Muscle of arm (tissue), 14 donors: ENCODE measurements at places on chromosomes 7 and 10.
A peak's percentile ranks its signal among the peaks of the same experiment; 100 is the strongest.

- no peak for DNase-seq
These were observed 237.3 kb downstream of the AHR start for GRCh38 chr7:17535776-17536175.

DNA sequence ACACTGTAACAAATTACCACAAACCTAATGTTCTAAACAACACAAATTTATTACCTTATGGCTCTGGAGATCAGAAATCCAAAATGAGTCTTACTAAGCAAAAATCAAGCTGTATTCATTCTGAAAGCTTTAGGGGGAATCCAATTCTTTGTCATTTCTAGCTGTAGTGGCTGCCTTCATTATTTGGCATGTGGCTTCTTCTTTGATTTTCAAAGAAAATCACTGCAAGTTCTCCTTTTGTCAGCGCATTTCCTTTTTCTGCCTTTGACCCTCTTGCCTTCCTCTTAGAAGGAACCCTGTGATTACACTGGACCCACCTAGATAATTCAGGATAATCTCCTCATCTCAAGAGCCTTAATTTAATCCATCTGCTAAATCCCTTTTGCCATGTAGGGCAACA, 36.9 kb downstream of the ZPBP start:
- DNase-seq: no peak

DNA sequence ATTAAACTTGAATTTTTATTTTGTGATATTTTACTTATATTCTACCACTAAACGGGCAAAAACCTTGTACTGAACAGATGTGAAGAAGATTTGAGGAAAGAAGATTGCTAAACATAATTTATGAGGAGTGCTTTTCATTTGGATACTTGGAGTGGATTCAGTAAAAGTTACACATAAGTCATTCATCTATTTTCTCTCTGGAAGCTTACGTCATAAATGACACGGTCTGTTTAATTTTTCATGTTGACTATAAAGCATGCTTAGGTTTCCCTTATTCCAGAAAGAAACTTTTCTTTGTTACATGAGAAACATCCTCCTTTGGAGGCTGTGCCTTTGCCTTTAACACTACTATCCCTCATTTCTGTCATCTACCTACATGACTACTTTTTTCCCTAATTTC, 53.9 kb downstream of the TFEC start:
- DNase-seq: no peak

DNA sequence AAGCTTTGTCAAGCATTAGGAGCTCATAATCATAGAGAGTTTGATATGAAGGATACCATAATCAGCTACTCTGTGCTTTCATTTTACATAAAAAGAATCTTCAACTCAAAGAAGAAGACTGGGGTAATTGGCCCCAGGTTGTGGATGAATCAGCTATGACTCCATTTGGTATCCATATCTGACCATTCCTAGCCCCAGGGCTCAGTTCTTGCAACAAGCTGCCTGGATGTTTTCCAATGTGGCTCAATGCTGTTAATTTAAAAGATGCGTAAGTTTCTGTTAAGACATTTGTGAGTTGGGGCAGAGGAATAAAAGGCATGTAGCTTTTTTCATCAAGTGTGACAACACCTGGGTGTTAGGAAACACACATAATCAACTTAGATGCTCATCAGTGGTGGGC, 951.1 kb downstream of the NRG3 start:
- no peak for DNase-seq

DNA sequence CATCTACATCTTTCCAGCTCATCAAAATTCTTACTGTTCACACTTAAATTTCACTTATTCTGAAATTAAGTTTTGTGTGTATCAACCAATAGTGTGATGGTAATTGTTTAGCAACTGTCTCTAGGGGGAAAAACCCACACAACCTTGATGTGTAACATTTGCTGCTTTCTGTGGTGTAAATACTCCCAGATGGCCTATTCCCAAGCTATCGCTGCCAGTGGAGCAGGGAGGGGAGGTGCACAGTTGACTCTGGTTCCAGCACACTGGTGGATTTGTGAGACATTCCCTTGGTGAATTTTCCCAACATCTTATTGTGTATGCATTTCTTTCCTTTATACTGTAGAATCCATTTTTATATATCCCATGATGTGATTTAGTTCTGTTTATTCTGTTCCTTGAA, 275.9 kb upstream of the SHH start:
- DNase-seq: no peak

- DNase-seq: no peak
These were observed 58.2 kb upstream of the PTPRN2 start for GRCh38 chr7:158645842-158646241.

- no peak for DNase-seq
These were observed 384.4 kb upstream of the AUTS2 start for GRCh38 chr7:69213878-69214277.

GRCh38 chr10:28248092-28248491, 54.8 kb downstream of the MPP7 start:
- DNase-seq: peak; percentile 30

GRCh38 chr7:100689230-100690135, 4.6 kb downstream of the GIGYF1 start:
- no peak for DNase-seq

DNA sequence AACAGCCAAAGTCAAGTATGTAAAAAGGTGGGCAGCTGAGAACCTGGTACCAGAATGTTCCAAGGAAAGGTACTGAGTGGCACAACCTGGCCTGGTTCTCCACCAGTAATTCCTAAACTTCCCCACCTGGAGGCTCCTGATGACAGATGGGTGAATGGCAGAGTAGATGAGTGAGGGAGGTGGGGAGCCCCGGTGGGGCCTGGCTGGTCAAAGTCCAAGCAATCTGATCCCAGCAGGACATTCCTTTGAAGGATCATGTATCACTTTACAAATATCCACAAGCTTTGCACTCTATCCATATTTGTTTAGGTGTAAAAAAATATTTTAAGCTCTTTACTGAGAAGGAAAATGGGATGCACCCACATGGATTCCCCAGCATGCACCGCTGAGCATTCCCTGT, 250.2 kb downstream of the DPP6 start:
- DNase-seq: no peak

- no peak for DNase-seq
These were observed 201.3 kb upstream of the CDCA7L start for GRCh38 chr7:22146961-22147512.

DNA sequence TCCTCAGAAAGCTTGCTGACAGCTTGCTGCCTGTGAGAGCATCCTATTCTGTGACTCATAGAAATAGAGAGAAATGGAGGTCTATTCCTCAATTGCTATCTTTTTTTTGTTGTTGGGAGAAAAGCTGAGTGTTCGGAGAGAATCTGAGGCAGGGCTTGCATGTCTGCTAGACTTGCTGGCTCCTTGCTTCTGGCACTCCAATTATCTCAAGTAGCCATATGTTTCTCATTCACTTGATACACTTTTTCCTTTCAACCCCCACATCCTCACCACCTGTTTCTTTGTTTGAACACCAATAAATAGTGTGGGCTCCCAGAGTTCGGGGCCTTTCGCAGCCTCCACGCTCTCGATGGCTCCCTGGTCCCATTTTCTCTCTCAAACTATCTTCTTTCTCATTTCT, 172.2 kb downstream of the SH2D4B start:
- no peak for DNase-seq

GRCh38 chr7:119594956-119595355, 678.0 kb upstream of the KCND2 start:
- no peak for DNase-seq

DNA sequence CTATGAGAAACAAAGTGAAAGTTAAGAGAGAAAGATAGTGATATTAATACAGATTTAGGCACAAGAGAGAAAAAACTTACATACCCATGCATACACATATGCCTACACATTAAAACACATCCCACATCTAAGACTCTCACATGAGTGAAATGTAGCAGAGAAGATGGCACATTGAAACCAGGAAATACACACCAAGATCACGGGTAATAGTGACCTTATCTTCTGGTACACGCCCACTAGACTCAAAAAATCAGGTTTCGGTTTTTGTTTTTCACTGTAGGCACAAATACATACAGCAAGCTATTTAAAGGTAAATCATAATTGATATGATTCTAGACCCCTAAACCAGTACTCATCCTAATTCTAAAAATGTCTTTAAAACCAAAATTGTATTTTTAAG, 225.2 kb upstream of the TAC1 start:
- DNase-seq: no peak

DNA sequence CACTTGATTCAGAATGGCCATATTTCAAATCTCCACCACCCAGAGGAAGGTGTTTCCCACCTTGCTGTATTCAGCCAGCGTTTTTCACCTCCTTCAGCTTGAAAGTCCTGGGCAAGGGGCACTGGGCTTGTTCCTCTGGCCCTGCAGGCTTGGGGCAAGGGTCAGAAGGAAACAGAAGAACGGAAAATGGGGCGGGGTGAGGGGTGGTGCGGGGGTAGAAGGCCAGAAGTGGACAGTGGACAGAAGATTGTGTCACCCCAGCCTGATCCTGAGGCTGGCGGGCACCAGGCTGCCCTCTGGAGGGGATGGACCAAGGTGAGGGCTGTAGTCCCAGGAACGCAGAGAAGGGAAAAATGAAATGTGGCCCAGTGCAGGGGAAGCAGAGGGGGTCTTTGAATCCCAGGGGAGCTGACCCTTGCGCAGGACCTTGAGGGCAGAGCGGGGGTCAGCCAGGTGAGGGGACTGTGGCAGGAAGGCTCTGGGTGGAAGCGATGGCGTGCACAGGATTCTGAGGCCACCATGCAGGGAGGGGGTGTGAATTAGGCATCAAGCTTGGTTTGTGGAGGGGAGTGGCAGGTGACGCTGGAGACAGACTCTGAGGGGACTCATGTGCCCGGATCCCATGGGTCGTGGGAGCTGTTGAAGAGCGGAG, 23.0 kb downstream of the TMEM120A start:
- no peak for DNase-seq

DNA sequence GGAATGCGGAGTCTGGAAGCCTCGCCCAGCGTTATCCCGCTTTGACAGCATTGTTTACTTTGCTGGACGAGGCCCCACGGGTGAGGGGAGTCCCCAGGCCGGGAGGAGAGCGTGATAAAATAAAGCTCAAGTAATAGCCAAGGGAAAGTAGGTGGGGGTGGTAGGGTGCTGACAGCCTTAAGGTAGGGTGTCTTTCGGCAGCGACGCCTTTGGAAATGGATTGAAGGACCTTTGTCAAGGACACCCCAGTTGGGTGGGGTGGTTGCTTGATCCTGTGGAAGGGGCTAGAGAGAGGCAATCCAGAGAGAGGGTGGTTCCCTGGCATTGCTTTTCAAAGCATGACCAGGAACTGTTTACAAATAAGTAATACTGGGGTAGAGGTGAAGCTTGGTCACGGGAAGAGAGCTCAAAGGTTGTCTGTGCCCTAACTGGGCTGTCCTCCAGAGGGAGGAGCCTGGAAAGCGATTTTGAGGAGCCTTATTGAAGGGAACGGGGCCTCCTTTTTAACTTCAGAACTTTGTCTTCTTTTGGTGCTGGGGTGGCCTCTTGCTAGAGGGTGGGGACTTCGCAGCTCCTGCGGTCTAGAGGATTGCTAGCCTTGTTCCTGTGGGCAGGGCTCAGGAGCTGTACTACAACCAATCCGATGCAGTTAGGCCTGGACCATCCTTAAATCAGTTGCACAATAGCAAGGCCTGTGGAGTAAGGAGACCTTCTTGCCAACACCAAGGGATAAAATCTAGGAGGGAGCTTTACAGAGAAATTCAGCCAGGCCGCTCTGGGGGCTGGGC, 1.3 kb downstream of the EIF4EBP2 start:
- DNase-seq: peak; percentile 82

DNA sequence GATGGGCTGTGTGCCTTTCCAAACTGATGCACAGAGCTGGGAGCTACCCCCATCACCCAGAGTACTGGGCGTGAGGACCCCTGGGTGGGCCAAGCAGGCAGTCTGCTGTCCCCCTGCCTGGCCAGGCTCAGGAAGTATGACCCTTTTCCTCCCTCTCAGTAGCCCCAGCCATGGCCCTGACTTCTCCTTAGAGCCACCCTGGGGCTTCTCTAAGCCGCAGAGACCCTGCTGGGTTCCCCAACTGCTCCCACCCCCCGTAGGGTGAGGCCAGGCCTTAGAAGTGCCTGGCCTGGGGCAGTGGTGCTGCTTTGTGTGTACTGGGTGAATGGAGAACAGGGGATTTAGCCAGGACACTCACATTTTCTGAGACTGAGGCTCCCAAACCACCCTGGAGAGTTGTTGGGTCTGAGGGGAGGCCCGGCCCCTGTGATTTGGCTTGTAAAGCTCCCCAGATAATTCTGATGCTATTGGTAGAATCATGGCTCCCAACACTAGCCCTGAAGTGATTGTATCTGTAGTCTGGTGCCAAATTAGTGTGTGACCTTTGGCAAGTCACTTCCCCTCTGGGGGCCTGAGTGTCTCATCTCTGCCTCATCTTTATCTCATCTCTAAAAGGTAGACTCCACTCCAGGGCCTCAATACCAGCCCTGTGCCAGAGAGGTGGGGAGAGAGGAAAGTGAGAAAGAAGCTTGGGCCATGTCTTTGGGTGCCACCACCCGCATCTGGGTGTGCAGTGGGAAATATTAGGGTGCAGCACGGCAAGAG, 99.7 kb upstream of the PPIF start:
- no peak for DNase-seq

GRCh38 chr7:50589364-50589763, 24.2 kb upstream of the DDC start:
- no peak for DNase-seq

DNA sequence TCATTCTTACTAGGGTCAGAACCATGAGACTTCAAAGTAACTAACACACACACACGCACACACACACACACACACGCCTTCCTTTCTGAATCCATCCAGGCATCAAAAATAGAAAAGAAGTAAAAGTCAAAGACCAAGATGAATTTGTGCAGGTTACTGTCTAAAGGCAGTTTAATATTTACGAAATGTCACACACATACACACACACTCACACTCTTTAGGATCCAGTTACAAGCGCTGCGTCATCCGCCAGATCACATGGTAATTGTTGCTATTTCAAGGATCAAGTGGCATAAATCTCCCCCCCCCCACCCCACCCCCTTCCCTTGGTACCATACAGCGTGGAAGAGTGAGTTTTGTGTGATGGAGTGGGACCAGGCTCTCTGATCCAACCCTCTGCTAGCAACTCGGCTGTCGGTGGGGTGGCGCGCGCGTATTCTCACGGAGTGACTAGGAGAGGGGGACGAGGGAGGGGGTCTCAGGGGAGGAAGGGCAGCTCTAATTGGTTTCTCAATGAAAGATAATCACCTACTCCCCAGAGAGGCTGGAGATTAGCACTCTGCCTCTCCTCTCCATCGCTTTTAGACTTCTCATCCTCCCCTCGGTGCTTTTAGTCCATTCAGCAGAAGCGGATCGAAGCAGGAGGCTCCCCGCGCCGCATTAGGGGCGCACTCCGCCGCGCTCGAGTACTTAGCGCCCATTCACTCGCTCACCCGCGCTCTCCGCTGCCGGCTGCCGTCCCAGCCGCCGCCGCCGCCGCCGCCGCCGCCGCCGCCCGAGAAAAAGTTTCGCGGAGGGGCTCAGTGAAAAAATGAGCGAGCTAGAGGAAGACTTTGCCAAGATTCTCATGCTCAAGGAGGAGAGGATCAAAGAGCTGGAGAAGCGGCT, 83.5 kb upstream of the PRKG1 start:
- DNase-seq: no peak

DNA sequence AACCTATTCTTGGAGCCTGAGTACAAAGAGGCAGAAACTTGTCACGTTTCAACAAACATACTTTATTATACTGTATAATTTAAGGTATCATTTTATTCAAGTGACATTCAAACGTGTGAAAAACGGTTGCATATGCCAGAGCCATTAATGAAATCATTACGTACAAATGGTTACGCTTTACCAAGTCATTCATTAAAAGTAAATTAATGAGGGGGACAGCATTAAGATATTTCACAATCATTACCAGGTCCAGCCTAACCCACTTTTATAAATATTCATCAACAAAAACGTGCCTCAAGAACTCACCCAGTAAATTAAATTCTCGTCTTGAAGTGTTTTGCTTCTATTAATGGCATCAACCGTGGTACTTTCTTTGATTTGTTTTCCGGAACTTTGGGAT, 253.0 kb downstream of the RPS24 start:
- no peak for DNase-seq

- no peak for DNase-seq
These were observed 25.9 kb upstream of the GALNT11 start for GRCh38 chr7:151999424-152000090.
